ENCODE measurements at places on chromosomes 2 and 18.

- no peak for DNase-seq
Measured at GRCh38 chr2:162928356-162928755, 89.8 kb upstream of the KCNH7 start.

DNA sequence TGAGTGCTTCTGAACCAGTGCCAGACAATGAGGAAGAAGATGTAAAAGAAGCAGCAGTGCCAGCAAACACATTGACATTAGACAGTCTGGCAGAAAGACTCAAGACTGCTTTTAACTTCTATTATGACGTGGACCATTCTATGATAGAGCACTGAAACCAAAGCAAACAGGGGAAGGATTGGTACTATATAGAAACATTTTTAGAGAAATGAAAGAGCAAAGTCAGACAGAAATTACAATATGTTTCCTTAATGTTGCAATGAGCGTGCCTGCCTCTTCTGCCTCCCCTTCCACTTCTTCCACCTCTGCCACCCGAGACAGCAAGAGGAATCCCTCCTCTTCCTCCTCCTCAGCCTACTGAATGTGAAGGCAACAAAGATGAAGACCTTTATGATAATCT is 39.7 kb downstream of the DHX57 start:
- no peak for DNase-seq

- no peak for DNase-seq
Measured at GRCh38 chr2:186590350-186590758, 498 bp downstream of the ITGAV start.

DNA sequence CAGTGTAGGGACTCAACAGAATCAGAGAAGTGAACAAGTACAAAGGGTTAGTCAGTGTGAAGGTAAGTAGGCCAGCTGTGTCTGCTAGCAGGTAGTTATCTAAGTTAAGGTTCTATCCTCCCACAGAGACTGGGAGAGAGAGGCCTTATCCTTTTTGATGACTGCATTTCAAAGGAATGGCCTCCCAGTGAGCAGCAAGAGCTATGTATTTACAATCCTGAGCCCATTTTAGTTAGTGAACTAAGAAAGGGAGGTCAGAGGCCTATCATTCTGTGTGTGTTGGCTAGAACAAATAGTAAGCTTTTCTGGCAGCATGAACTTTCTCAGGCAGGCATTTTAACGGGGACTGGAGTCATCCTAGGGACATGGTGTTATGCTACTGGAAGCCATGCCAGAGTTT is 182.9 kb downstream of the VWC2L start:
- no peak for DNase-seq

DNA sequence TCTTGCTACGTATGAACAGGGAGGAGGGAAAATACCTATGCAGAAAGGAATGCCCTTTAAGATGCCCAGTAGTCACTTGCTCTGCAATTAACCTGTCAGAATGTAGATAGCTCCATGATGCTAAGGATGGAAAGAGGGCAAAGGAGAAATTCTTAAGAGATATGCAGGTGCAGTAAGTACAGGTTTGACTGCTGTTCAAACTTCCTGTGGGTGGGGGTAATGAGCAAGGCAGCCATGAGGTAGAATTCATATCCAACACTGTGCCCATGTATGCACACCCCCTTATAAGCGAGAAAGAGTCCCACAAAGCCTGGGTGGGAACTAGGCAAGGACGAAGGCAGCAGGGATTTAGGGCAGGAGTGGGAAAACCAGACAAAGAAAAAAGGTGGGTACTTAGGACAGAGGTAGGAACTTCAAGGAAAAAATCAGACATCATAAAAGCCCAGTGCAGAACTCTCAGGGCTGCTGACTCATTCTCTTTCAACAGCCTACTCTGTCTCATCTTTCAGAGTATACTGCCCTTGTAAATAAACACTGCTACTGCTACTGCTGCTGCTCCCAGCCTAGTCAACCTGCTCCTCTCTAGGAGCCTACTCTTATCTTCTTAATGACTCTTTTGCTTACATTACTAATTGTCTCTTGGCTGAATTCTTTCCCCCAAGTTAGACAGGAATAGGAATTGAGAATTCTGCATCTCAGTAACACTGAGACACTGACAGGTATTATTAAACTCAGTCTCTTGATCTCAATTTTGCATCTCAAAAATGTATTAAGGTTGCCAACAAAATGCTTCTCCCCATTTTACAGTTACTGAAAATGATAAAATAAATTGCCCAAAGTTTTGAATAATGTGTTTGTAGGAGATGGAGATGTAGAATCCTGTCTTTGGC is 189.0 kb downstream of the PTH2R start:
- no peak for DNase-seq

DNA sequence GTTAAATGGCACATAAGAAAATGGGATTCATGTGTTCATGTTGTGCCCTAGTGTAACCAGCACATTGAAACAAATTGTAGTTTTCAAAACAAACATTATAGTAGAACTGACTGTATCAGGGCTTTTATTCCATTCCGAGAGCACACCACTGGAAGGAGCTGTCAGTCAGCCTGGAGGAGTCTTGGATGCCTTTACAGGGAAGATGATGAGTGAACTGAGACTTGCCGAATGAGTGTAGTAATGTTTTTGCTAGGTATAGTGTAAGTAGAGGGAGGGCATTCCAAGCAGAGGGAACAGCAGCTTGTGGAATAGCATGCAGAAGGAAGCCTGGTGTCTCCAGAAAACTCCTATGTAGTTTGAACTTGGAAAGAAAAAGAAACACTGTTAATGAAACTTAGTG is 183.5 kb downstream of the MCFD2 start:
- DNase-seq = no peak
